ENCODE measurements at places on chromosomes 3 and 15.

DNA sequence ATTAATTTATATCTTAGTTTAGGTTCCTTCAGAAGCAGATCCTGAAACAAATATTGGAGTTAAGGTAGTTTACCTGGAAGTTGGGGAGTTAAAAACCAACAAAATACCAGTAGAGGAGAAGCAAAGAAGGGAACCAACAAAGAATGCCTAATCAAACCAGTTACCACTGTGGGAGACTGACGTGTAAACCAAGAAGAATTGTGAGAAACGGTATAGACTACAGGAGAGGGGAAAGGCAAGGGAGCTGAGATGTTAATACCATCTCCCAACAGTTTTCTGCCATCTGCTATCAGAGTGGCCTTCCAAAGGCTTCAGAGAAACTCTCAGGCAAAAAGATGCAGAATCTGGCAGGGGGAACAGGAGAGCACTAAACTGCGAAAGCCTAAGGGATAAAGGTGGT is 53.5 kb downstream of the BFSP2 start:
- no peak for DNase-seq

GRCh38 chr15:90104551-90104950 is 2.3 kb upstream of the IDH2 start:
- DNase-seq = no peak

DNA sequence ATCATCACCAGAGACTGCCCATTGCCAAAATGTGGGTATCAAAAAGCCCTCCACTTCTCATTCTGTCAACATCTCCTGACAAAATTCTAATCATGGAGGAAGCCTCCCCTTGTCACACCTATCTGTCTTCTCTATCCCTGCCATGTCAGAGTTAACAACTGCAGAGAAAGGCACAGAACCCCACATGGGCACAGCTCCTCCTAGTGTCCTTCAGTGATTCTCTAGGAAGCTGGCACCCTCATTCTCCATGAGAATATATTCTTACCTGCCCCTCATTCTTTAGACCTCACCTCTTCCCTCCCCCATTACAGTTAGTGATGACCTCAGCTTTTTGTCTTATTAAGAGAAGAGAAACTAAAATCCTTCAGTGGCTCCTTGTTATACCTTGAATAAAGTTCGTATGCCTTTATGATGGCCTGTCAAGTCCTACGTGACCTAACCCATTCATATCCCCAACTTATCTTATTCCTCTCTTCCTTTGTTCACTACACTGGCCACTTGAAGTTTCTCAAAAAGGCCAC is 44.6 kb downstream of the NME9 start:
- DNase-seq = no peak

GRCh38 chr3:195895078-195895860 is 13.1 kb downstream of the TNK2 start:
- no peak for DNase-seq

DNA sequence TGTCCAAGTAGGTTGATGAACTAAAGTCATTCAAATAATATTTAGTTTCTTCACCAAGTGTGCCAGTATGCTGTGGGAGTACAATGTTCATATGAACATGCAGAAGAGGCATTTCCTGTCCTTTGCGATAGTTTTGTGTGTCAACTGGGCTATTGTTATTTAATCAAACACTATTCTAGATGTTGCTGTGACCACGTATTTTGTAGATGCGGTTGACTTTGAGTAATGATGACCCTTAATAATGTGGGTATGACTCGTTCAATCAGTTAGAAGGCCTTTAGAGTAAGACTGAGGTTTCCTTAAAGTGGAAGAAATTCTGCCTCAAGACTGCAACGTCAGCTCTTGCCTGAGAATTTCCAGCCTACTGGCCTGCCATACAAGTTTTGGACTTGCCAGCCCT is 470.7 kb upstream of the CBLB start:
- DNase-seq = no peak

- DNase-seq = no peak
Observed at GRCh38 chr15:92527197-92527596, 128.4 kb downstream of the FAM174B start.

GRCh38 chr3:142828703-142829305 is 60.1 kb downstream of the PCOLCE2 start:
- DNase-seq = no peak

DNA sequence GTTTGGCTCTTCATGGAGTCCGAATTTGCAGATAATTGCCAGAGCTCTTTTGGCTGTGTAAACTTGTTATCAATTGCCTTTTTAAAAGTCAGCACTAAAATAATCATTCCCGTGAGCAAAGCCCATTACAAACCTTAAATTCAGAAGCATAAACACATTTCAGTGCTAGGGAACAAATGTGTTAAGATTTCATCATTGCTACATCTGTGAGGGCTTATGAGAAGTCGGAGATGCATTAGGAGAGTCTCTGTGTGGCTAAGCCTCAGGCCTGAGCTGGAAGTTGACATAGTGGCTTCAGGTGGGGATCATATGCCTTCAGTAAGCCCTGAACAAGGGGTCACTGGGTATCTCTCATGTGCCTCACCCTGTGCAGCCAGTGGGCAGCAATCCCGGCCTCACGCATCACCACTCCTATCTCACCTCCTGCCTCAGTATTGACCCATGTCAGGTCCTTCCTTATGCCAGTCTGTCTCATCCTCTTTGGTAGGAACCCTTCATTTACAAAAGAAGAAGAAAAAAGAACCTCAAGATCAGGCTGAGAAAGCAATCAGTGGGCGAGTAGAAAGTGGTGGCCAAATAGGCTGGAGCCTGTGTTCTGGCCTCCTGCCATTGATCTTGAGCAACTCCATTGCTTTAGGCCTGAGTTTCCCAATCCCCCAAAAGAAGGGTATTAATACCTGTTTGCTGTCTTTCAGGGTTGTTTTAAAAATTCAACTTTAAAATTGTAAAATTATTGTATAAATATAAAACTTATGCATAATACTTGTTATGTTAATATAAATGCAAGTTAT is 233.5 kb downstream of the IL20RB start:
- no peak for DNase-seq

- DNase-seq = no peak
Observed at GRCh38 chr3:160748231-160748630, 7.8 kb upstream of the PPM1L start.

- DNase-seq = no peak
Observed at GRCh38 chr3:38001456-38002081, 11.0 kb downstream of the VILL start.

GRCh38 chr3:121175083-121175482 is 267.1 kb downstream of the STXBP5L start:
- DNase-seq = no peak

DNA sequence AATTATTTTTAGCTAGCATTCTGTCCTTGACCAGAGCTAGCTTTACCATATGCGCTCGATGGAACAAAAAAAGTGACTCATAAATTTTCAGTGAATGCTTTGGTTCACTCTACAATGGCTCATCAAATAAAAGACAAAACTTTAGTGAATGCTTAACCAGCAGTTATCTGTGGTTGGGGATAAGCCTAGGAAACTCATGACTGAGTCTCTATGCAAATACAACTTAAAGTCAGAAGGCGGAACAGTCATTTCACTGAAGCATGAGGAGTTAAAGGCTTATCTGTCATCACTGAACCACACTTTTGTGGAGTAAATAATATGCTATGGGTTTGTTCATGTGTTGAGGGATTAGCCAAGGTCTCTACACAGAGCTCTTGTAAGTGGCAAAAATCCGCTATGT is 308.4 kb downstream of the SQOR start:
- DNase-seq = no peak

Measured in cortex of kidney (tissue), 1 donor.